ENCODE measurements at places on chromosomes 3 and 15. TPM values are rescaled to one million over a fixed set of nuclear protein-coding genes. Genes with fewer than 3 reads are reported as not detected.

Gene GRM7
- 0.59 TPM for total RNA-seq

Gene DAZL
- not detected for total RNA-seq

Gene PLXNB1
- total RNA-seq = 139 TPM

Gene CFAP20DC
- 6.4 TPM for total RNA-seq

Gene DPPA2
- total RNA-seq = 3.1 TPM

GRCh38 chr3:69012800-69013252 lies 658 bp downstream of the EOGT start:
- peaks cover 5% of the 10 kb centered on the region for H3K4me1 ChIP-seq
- H3K27me3 ChIP-seq = no peaks in the 10 kb centered on the region
- peak; percentile 79 for DNase-seq
- no peak overlapping the region for H3K27ac ChIP-seq

GRCh38 chr15:69096626-69097025 lies 63.8 kb upstream of the GLCE start:
- peaks cover 9% of the 10 kb centered on the region for H3K4me1 ChIP-seq
- no peak for DNase-seq
- H3K4me3 ChIP-seq = no peak overlapping the region
- H3K27ac ChIP-seq = no peak overlapping the region

GRCh38 chr3:42749753-42750231 lies 23.3 kb downstream of the CCDC13 start:
- H3K4me1 ChIP-seq = no peaks in the 10 kb centered on the region
- no peak overlapping the region for H3K4me3 ChIP-seq
- peak; percentile 85 for DNase-seq
- H3K36me3 ChIP-seq = no peaks in the 10 kb centered on the region
- H3K27ac ChIP-seq = no peak overlapping the region

DNA sequence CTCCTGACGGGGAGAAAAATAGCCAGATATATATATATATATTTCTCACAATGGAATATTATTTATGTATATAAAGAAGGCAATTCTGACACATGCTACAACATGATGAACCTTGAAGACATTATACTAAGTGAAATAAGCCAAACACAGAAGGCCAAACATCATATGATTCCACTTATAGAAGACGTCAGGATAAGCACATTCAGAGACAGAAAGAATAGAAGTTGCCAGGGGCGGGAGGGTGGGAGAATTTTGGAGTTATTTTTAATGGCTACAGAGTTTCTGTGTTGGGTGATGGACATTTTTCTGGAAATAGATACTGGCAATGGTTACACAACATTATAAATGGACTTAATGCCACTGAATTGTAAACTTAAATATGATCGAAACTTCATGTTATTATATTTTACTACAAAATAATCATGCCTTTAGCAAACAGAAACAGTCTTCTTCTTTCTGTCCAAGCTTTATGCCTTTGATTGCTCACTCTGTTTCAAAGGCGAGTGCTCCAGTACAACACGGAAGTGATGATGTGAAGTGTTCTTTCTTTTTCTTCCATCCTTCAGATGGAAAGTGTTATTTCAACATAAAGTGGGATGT lies 514.0 kb downstream of the OCA2 start:
- no peaks in the 10 kb centered on the region for H3K4me1 ChIP-seq
- H3K27ac ChIP-seq = no peak overlapping the region
- H3K4me3 ChIP-seq = no peak overlapping the region
- DNase-seq = no peak

GRCh38 chr3:102181175-102181920 lies 253.5 kb upstream of the ZPLD1 start:
- no peaks in the 10 kb centered on the region for H3K27me3 ChIP-seq
- no peak for DNase-seq
- H3K36me3 ChIP-seq = no peaks in the 10 kb centered on the region
- no peak overlapping the region for H3K27ac ChIP-seq
- H3K4me3 ChIP-seq = no peak overlapping the region

- H3K36me3 ChIP-seq = no peaks in the 10 kb centered on the region
- H3K4me1 ChIP-seq = no peaks in the 10 kb centered on the region
Measured at GRCh38 chr3:186021673-186022362, 84.0 kb upstream of the TRA2B start.

- H3K4me3 ChIP-seq = no peak overlapping the region
- H3K4me1 ChIP-seq = no peaks in the 10 kb centered on the region
- DNase-seq = no peak
- peaks cover 63% of the 10 kb centered on the region for H3K36me3 ChIP-seq
- no peaks in the 10 kb centered on the region for H3K27me3 ChIP-seq
Measured at GRCh38 chr15:41698779-41699178, 38.6 kb downstream of the MGA start.

DNA sequence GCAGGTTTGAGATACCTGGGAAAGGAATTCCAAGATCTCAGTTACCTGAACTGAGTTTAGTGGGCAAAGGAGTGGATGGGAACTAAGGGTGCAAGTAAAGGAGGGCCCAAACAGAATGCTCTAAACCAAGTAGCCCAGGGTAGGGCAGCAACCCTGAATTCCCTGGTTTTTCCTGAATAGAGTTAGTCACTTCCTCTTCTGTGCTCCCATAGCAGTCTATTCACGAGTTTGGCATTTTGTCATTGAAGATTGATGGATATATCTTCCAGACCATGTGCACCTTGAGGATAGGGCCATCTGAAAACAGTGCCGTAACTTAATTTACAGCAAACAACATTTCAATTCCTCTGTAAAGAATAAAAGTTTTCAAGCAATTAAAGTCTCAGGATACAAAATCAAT lies 18.5 kb upstream of the PTX3 start:
- no peak for DNase-seq
- no peaks in the 10 kb centered on the region for H3K27me3 ChIP-seq
- H3K36me3 ChIP-seq = no peaks in the 10 kb centered on the region
- no peaks in the 10 kb centered on the region for H3K4me1 ChIP-seq
- H3K27ac ChIP-seq = no peak overlapping the region

- peak overlapping the region; percentile 2 for H3K4me3 ChIP-seq
- DNase-seq = peak; percentile 75
- H3K36me3 ChIP-seq = no peaks in the 10 kb centered on the region
- peak overlapping the region; percentile 21 for H3K27ac ChIP-seq
Measured at GRCh38 chr3:155362808-155363689, 69.6 kb upstream of the STRIT1 start.

DNA sequence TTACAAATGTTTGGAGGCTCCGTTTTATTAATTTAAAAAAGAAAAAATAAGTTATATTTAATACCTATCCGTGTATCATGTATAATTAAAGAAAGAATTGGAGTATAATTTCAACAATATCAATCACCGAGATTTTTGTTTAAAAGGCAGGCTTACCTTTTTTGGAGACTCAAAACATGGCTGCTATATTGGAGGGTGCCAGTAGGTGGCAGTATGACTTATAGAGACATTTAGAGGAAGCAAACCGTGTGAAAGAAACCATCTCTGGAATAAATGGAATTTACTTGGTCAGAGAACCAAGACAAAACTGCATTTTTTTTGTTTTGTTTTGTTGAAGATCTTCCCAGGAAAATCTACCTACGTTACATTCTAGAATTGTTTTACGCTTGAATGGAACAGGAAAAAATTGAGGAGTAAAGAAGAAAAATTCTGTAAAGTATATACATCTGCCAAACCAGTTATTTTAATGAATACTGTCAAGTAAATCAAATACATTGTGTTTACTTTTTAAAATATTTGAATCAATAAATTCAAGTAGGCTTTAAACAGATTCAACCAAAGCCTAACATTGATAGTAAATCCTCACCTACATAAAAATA lies 802.6 kb upstream of the ALCAM start:
- H3K27ac ChIP-seq = no peak overlapping the region
- H3K4me3 ChIP-seq = no peak overlapping the region
- no peaks in the 10 kb centered on the region for H3K4me1 ChIP-seq
- peak; percentile 83 for DNase-seq

DNA sequence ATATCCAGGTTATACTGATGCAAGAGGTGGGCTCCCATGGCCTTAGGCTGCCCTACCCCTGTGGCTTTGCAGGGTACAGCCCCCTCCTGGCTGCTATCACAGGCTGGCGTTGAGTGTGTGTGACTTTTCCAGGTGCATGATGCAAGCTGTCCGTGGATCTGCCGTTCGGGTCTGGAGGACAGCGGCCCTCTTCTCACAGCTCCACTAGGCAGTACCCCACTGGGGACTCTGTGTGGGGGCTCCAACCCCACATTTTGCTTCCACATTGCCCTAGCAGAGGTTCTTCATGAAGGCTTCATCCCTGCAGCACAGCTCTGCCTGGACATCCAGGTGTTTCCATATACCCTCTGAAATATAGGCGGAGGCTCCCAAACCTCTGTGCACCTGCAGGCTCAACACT lies 339.6 kb upstream of the ARL6 start:
- no peak overlapping the region for H3K27ac ChIP-seq
- no peaks in the 10 kb centered on the region for H3K36me3 ChIP-seq
- DNase-seq = no peak
- no peaks in the 10 kb centered on the region for H3K27me3 ChIP-seq
- H3K4me3 ChIP-seq = no peak overlapping the region

- no peak overlapping the region for H3K4me3 ChIP-seq
- DNase-seq = no peak
- no peak overlapping the region for H3K27ac ChIP-seq
- no peaks in the 10 kb centered on the region for H3K36me3 ChIP-seq
- no peaks in the 10 kb centered on the region for H3K27me3 ChIP-seq
Measured at GRCh38 chr3:102178817-102179216, 256.0 kb upstream of the ZPLD1 start.

GRCh38 chr3:158086776-158087175 lies 19.4 kb downstream of the SHOX2 start:
- no peak overlapping the region for H3K27ac ChIP-seq
- H3K4me3 ChIP-seq = no peak overlapping the region
- no peaks in the 10 kb centered on the region for H3K36me3 ChIP-seq
- peaks cover 27% of the 10 kb centered on the region for H3K27me3 ChIP-seq

GRCh38 chr3:20405744-20406143 lies 219.7 kb upstream of the SGO1 start:
- no peak for DNase-seq
- peaks cover 5% of the 10 kb centered on the region for H3K4me1 ChIP-seq
- no peak overlapping the region for H3K27ac ChIP-seq
- no peaks in the 10 kb centered on the region for H3K27me3 ChIP-seq

- peaks cover 100% of the 10 kb centered on the region for H3K27me3 ChIP-seq
- H3K4me1 ChIP-seq = no peaks in the 10 kb centered on the region
- no peak overlapping the region for H3K27ac ChIP-seq
- H3K4me3 ChIP-seq = no peak overlapping the region
Measured at GRCh38 chr15:96349034-96349856, 18.7 kb downstream of the NR2F2 start.

GRCh38 chr3:177777699-177778098 lies 580.4 kb upstream of the TBL1XR1 start:
- no peaks in the 10 kb centered on the region for H3K36me3 ChIP-seq
- no peaks in the 10 kb centered on the region for H3K27me3 ChIP-seq
- H3K4me1 ChIP-seq = no peaks in the 10 kb centered on the region
- H3K4me3 ChIP-seq = no peak overlapping the region

DNA sequence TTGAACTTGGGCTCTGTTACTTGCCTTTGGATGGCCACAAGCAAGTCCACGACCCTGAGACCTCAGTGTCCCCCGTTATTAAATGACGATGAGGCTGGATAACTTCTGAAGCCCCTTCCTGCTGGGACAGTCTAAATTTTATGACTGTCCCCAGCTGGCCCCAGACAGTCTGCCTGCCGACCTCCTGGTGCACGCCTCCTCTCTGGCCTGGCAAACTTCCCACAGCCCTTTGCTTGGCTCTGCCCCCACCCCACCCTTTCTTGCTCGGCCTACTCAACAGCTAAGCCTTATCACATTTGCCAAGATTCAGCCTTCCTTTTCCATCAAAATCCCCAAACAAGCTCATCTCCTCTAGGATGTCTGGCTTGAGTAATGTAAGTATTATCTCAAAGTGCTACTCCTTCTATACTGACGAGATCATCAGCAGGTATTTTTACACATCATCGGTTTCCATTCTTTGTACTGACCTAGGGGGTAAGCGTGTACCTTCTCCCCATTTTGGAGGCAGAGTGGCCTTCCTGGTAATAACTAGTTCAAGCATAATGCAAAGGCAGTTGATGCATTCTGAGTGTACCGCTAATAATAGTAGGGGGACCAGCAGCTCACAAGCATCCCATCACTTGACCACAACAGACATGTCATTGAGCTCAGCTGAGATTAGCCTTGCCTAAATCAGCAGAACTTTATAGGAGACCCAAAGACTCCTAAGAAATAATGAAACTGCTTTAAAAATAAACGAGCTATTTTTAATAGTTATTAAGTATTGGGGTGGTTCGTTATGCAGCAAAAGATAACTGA lies 120.8 kb upstream of the HACD2 start:
- H3K36me3 ChIP-seq = no peaks in the 10 kb centered on the region
- DNase-seq = no peak
- no peak overlapping the region for H3K4me3 ChIP-seq
- no peak overlapping the region for H3K27ac ChIP-seq
- H3K27me3 ChIP-seq = no peaks in the 10 kb centered on the region

DNA sequence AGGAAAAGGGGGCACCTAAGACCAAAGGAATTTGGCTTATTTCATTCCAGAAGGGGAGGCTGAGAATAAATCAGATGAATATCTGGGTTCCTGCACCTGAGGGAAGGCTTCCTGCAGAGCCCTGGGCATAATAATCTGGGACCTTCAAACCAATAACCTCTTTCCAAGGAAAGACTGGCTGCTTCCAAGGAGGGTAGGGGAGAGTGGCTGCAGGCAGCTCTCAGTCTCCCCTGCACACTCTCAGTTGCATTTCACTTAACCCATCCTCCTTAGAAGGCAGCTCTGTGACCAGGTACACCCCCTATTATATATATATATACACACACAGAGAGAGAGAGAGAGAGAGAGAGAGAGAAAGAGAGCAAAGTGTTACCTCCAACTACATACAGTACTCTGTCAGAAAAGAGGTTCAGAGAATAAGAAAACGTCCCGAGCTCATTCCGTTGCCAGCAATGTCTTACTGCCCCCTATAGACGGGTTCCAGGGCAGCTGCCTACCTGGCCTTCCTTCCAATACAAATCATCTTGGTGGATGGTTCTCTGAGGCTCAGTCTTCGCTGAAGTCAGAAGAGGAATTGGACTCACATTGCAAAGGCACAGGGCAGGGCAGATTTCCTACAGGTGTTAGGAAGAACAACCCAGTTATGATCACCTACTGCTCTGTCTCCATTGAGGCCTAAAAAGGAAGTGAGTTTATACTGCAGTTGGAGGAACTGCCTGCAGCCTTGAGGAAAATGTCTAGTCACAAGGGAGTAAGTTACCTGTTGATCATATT lies 26.1 kb downstream of the CAPN3 start:
- H3K27ac ChIP-seq = no peak overlapping the region
- DNase-seq = peak; percentile 91
- no peaks in the 10 kb centered on the region for H3K27me3 ChIP-seq

GRCh38 chr3:73653877-73654276 lies 29.1 kb upstream of the PDZRN3 start:
- no peak overlapping the region for H3K27ac ChIP-seq
- H3K27me3 ChIP-seq = no peaks in the 10 kb centered on the region
- no peak overlapping the region for H3K4me3 ChIP-seq
- H3K4me1 ChIP-seq = no peaks in the 10 kb centered on the region

DNA sequence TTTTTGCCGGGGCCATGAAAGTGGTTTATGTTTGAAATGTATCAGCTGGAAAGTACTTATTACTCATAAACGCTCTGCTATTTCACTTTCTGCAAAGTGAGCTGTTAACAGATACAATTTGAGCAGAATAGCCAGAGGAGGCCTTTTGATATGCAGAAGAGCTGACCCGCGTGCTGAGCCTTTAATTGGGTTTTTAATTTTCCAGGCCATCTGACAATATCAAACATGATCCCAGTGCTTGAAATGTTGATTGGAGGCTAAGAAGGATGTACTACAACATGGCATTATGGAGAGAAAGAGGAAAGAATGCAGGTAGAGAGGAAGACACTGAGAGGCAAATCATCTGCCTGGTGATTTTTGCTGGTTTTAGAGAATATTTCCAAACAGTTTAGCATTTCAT lies 261.3 kb upstream of the MEIS2 start:
- H3K36me3 ChIP-seq = no peaks in the 10 kb centered on the region
- DNase-seq = no peak

All from endodermal cell (in vitro differentiated cells).